Cortex of kidney (tissue), 1 donor: ENCODE measurements at places on chromosomes 13 and 19.

DNA sequence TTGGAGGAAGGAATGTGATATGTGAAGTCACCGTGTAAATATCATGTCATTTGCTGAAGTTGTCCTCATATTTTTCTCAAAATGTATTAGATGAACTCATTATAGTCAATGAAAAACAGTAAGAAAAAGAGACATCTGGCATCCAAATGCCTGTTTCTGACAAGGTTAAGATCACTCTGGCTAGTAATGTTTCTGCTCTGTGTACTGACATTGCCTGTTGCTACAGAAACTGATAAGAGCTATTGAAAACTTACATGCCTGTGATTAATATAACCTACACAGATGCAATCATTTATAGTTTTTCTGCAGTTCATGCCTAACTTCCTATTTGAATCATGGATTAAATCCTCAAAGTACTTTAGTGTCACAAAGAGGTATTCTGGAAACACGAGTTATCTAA, 249.8 kb downstream of the NBEA start:
- no peak for DNase-seq

DNA sequence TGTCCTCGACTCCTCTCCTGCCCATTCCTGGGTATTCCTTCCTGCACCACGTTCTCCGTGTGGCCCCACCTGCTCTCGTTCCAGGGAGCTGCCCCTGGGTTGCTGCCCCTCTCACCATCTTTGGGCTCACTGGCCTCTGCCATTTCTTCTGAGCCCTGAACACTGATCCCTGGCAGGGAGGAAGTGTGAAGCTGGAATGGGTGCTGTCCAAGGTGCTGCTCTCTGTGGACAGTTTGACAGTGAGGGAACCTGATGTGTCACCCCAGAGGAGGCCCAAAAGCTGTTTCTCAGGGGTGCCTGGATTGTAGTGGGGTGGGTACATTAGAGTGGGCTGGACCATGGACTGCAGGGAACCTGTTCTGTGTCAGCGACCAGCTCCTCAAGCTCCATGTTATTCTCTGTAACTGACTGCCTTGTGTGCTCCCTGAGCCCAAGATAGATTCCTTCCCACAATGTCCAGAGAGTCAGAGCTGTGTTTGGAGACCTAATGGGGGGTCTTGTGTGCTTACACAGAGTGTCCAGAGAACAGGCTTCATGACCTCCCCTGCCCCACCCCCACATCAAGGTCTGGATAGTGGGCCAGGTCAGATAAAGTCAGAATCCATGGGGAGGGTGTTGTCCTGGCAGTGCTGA, 7.2 kb upstream of the CEACAM8 start:
- no peak for DNase-seq

GRCh38 chr19:40251244-40251643, 24.8 kb upstream of the CCNP start:
- DNase-seq, result no peak

- DNase-seq, result no peak
Observed at GRCh38 chr13:56182598-56182997, 958.1 kb upstream of the PRR20A start.

GRCh38 chr13:20178156-20178555, 14.6 kb downstream of the GJB2 start:
- no peak for DNase-seq
